Naive thymus-derived CD4-positive, alpha-beta T cell (primary cell): ENCODE measurements at places on chromosomes 12 and 14. TPM values are rescaled to one million over a fixed set of nuclear protein-coding genes. Genes with fewer than 3 reads are reported as not detected.

Gene MYRFL
- not detected for total RNA-seq

Gene SIX6
- not detected for total RNA-seq

Gene NTN4
- total RNA-seq, result not detected in 2 replicates

Gene DENND5B
- 1.3 TPM for total RNA-seq

Gene LHX5
- total RNA-seq, result not detected

Gene TMCC3
- 1.4 TPM for total RNA-seq

Gene NEK9
- total RNA-seq, result 134 TPM

Gene ZNF10
- 28.1 TPM for total RNA-seq

Gene LRTM2
- total RNA-seq, result not detected in 2 replicates

Gene KERA
- not detected in 2 replicates for total RNA-seq

Gene TBX5
- not detected for total RNA-seq

Gene PLXNC1
- 12.6 TPM for total RNA-seq

Gene KCNC2
- not detected for total RNA-seq

DNA sequence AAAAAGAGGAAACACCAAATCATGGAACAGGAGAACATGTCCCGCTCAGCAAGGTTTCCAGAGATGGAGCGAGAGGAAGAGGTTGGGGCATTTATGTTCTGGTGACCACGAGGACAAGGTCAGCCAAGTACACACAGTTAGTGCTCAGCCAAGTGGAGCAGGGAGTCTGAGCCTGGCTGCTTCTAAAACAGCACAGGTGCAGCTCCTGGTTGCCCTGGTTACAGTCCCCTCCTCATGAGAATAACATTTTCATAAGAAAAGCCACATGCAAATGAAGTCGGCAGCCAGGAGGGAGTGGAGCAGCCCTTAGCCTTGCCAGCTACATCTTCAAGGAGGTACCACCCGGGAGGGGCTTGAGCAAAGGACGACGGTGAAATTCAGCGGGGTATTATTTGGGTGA is 81.8 kb downstream of the NOS1 start:
- H3K36me3 ChIP-seq, result no peaks in the 10 kb centered on the region
- H3K4me3 ChIP-seq, result no peak overlapping the region
- H3K4me1 ChIP-seq, result no peaks in the 10 kb centered on the region
- no peak overlapping the region for H3K27ac ChIP-seq
- no peak for DNase-seq

- no peaks in the 10 kb centered on the region for H3K27me3 ChIP-seq
- H3K27ac ChIP-seq, result no peak overlapping the region
- H3K36me3 ChIP-seq, result no peaks in the 10 kb centered on the region
- no peak overlapping the region for H3K4me3 ChIP-seq
- no peaks in the 10 kb centered on the region for H3K4me1 ChIP-seq
Observed at GRCh38 chr14:66078006-66078405, 408.2 kb upstream of the CCDC196 start.

- peaks cover 56% of the 10 kb centered on the region for H3K4me1 ChIP-seq
- peak overlapping the region; percentile 78 for H3K27ac ChIP-seq
- DNase-seq, result peak; percentile 66
- no peaks in the 10 kb centered on the region for H3K27me3 ChIP-seq
- no peaks in the 10 kb centered on the region for H3K36me3 ChIP-seq
Observed at GRCh38 chr14:61503167-61503801, 181.9 kb downstream of the PRKCH start.

GRCh38 chr12:29780084-29780483 is 3.7 kb downstream of the TMTC1 start:
- no peak overlapping the region for H3K4me3 ChIP-seq
- no peak overlapping the region for H3K27ac ChIP-seq
- no peak for DNase-seq

- no peaks in the 10 kb centered on the region for H3K27me3 ChIP-seq
- no peaks in the 10 kb centered on the region for H3K4me1 ChIP-seq
- peaks cover 27% of the 10 kb centered on the region for H3K36me3 ChIP-seq
- DNase-seq, result no peak
Observed at GRCh38 chr14:76205708-76206107, 54.0 kb downstream of the GPATCH2L start.

GRCh38 chr12:15116086-15116485 is 105.1 kb downstream of the RERG start:
- H3K4me1 ChIP-seq, result no peaks in the 10 kb centered on the region
- no peak overlapping the region for H3K27ac ChIP-seq
- H3K27me3 ChIP-seq, result no peaks in the 10 kb centered on the region

GRCh38 chr12:79455286-79455685 is 235.5 kb downstream of the PAWR start:
- no peaks in the 10 kb centered on the region for H3K36me3 ChIP-seq
- no peaks in the 10 kb centered on the region for H3K4me1 ChIP-seq
- DNase-seq, result no peak
- H3K27me3 ChIP-seq, result no peaks in the 10 kb centered on the region
- no peak overlapping the region for H3K4me3 ChIP-seq

- no peak for DNase-seq
- H3K4me1 ChIP-seq, result peaks cover 12% of the 10 kb centered on the region
- no peaks in the 10 kb centered on the region for H3K36me3 ChIP-seq
- no peak overlapping the region for H3K27ac ChIP-seq
- H3K4me3 ChIP-seq, result no peak overlapping the region
Observed at GRCh38 chr12:116087399-116087798, 190.1 kb downstream of the MED13L start.

GRCh38 chr12:24707334-24707733 is 241.6 kb downstream of the BCAT1 start:
- H3K27me3 ChIP-seq, result no peaks in the 10 kb centered on the region
- H3K4me1 ChIP-seq, result no peaks in the 10 kb centered on the region
- no peak overlapping the region for H3K27ac ChIP-seq
- no peak overlapping the region for H3K4me3 ChIP-seq

- no peaks in the 10 kb centered on the region for H3K27me3 ChIP-seq
- H3K27ac ChIP-seq, result no peak overlapping the region
- no peaks in the 10 kb centered on the region for H3K36me3 ChIP-seq
- peak overlapping the region; percentile 29 for H3K4me3 ChIP-seq
Observed at GRCh38 chr12:124609041-124609989, 41.9 kb upstream of the NCOR2 start.

DNA sequence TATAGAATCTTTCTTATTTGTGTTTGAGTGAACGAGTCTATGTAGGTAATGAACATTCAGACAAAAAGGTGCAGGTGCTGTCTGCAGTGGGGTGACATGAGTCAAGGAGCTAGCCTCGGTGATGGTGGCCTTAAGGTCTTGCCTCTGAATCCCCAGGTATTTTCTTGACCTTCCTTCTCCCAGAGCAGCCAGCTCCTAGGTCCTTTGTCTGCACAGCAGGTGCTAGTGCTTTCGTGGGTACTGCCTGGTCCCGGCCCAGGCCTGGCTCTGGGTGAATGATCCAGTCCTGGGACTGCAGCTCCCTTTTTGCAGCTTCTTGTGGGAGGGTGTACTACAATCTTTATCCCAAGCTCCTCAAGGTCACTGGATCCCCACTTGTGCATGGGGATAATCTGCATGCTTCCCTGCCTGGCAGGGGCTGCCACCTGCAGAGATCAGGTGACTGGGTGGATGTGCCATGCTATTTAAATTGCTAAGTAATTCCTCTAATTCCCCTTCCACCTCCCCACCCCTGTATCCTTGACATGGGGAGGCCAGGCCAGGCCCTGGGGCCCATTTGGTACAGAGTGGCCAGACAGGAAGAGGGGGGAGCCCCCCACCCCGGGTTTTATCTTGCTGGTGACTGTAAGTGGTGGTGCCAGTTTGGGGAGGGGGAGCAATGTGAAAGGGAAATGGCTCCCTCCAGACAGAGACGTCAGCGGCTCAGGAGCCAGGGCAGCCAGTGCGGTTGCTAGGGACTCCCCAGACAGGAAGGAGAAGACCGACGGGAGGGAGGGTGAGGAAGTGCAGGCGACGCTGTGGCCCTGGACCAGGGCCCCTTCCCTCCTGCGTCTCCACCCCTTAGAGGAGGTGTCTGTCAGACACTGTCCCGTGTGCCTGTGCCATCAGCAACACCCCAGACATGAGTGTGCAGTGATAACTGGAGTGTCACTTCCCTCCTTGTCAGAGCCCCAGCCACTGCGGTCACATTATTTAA is 6.7 kb downstream of the VASH1 start:
- H3K27me3 ChIP-seq, result no peaks in the 10 kb centered on the region
- H3K27ac ChIP-seq, result peak overlapping the region; percentile 23
- H3K4me1 ChIP-seq, result peaks cover 16% of the 10 kb centered on the region
- DNase-seq, result peak; percentile 59
- no peak overlapping the region for H3K4me3 ChIP-seq
- H3K36me3 ChIP-seq, result no peaks in the 10 kb centered on the region

DNA sequence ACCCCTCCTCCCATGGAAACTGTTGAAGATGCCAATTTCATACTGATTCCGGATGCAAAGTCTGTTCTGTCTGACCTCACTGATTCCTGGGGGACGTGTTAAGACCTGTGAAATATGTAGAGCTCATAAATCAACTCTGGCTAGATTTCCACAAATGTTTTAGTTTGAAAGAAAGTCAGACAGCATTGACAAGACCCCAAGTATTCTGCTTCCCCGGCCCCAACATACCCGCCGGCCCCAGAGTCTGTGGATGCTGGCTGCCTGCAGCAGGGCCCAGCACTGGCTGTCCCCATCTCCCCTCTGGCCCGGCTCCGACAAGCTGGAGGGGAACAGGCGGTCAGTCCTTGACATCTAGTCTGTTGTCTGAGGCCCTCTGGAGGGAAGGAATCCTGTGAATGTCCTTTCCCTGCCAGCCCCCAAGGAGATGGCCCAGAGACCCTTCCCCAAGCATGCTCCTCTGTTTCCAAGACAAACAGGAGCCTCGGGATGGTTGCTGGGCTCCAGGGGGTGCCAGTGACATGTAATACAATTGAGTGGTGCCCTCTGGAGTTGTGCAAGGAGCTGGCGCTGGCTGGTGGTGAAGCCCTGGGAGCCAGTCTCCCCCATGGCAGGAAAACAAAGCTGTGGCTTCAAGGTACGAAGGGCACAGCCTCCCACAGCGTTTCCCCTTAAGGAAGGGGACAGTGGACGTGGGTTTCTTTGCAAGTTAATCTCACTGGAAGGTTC is 22.3 kb downstream of the FBLN5 start:
- no peaks in the 10 kb centered on the region for H3K4me1 ChIP-seq
- no peak overlapping the region for H3K4me3 ChIP-seq
- DNase-seq, result no peak
- no peaks in the 10 kb centered on the region for H3K36me3 ChIP-seq
- H3K27ac ChIP-seq, result no peak overlapping the region

DNA sequence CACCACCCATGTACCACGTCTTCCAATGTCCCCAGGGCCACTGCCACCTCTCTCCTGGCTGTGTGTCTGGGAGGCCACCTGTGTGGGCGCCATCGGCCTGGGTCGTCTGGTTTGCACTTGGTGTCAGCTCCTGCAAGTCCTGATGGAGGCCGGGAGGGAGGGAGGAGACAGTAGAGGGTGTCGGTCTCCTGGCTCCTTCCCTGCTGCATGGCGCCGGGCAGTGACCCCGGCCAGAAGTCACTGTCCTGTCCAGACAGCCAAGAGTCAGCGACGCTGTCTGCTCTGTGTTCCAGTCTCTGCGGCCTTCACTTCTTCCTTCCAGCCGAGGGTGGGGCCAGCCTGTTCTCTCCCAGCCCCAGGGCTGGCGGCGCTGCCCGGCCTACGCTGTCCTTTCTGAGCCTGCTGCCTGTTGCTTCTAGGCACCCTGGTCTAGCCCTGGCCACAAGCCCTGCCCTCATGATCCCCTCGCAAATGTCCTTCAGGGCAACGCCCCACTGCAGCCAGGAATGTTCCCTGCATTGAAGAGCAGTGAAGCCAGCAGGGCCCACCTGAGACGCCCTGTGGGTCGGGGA is 13.0 kb upstream of the LBHD2 start:
- H3K4me3 ChIP-seq, result no peak overlapping the region
- no peaks in the 10 kb centered on the region for H3K36me3 ChIP-seq
- peaks cover 5% of the 10 kb centered on the region for H3K4me1 ChIP-seq

DNA sequence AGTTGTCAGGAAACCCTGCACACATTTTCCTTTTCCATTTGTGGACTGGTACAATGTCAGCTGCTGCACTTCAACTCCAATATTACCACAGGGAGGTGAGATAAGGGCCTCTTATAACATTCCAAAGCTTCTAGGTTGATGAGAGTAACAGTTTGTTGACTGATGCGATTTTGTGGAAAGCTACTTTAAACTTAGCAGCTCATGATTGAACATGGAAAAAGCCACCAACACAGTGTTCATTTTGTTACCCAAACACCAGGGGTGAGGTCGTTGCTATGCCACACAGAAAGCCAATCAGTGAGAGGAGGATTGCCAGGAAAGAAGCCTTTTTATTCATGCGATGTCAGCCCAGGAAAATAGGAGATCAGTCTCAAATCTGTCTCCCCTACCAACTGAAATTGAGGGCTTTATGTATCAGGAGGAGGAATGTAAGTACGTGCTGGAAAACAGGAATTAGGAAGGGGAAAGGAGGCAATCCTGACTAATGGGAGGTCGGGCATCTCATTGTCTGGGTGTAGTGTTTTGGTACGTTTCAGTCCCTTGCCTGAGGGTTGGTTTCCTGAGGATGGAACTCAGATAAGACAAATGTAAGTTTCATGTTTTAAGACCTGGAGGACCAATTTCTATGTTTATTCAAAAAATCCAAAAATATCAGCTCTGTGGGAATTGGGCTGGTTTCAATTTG is 92.7 kb upstream of the PLEKHA5 start:
- DNase-seq, result no peak
- no peaks in the 10 kb centered on the region for H3K4me1 ChIP-seq
- no peaks in the 10 kb centered on the region for H3K27me3 ChIP-seq
- H3K27ac ChIP-seq, result no peak overlapping the region
